NCI-H2107 (cell line): ENCODE measurements at places on chromosomes 1 and 21.
A peak's percentile ranks its signal among the peaks of the same experiment; 100 is the strongest.

DNA sequence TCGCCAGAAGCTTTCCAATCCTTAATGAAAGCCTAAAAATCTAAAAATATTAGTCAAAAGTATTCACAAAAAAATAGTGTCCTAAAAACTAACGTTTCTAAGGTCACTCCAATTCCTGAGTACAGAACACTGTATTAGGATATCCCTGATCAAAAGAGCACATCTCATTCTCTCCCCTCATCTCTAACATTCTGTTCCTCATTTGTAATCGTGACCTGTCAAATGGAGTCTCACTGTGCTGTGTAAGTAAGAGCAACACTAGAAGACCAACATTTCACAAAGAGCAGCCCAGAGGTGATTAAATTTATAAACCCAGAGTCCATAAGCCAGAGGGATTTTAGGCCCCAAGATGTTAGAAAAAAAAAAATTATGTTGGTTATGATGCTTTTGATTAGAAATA is 26.3 kb downstream of the RGS2 start:
- DNase-seq = no peak

GRCh38 chr1:222910699-222911098 is 95.9 kb downstream of the DISP1 start:
- no peak for DNase-seq

- no peak for DNase-seq
Observed at GRCh38 chr21:30257773-30258172, 25.0 kb downstream of the KRTAP24-1 start.

DNA sequence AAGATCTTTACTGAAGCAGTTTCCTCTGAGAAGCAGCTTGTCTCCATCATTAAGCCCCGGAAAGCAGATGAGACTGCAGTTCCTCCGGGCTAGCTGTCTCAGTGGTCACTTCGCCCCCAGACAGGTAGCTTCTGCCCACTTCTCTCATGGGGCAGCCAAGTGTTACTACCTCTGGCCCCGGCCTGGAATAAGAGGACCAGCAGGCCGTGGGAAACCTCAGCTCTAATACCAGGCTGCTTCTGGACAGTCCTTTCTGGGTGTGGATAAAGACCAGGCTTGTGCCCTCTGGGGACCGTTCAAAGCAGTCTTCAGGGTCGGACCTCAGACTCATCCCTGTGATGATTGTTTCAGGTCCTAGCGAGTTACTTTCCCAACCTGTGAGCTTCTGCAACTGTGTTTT is 54.8 kb downstream of the RUNX3 start:
- DNase-seq = no peak

DNA sequence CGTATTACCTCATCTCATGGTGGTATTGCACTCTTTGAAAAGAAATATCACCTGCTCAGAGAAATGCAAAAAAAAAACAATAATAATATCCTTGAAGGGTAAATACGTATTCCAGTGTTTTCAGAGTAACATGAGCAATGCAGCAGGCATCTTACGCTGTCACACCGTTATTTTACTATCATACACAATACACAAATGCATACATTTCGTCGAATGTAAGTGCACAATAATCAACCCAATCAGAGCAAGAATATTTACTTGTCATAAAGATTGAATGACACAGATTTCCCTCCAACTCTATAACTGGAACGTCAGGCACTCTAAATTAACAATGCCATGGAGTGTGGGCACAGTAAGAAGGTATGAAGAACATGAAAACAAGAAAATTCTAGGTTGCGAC is 1050.1 kb downstream of the PLA2G4A start:
- DNase-seq = peak; percentile 11

DNA sequence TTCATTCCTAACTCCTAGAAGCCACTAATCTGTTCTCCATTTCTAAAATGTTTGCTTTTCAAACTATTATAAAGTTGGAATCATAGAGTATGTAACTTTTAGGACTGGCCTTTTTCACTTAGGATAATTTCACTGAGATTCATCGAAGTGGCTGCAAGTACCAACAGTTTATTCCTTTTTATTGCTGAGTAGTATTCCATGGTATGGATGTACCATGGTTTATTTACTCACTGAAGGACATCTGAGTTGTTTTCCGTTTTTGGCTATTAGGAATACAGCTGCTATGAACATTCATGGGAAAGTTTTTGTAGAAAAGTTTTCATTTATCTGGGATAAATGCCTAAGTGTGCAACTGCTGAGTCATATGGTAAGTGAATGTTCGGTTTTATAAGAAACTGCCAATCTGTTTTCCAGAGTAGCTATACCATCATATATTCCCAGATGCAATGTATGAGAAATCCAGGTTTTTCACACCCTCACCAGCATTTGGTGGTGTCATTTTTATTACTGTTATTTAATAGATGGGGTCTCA is 66.3 kb downstream of the SLC27A3 start:
- DNase-seq = no peak

DNA sequence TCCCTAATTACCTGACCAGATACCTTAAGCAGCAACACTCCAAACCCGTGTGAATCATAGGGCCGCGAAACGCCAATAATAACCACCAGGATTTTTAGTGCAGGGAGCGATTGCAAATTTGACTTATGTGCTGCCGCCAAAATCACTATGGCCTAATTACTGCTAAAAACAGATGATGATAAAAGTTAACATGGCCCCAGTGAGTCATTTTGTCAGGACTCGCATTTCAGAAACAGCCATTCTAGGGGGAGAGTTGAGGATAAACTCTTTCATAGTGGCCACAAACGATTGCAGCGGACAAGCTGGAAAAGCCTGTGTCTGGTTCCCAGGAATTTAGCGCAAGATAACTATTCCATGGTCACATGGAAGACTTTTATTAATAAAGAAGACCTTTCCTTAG is 103.4 kb downstream of the HLX start:
- no peak for DNase-seq

DNA sequence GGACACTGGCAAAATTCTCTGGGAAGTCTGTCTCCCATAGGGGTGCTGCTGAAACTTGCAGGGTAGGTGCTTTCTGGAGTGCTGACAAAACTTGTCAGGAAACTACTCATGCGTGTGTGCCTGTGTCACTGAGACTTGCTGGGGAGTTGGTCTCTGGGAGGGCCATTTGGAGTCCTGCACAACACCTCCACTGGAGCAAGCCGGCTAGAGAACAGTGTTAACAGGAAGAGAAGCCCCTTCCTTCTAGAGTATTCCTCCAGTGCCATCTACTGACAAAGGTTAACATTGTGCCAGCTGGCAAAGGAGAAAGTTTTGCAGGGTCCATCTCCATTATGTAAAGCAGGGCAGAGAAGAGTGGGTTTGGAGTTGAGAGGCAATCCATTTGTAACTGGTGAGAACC is 30.0 kb downstream of the ZMYM4 start:
- DNase-seq = peak; percentile 20

- no peak for DNase-seq
Observed at GRCh38 chr1:230540421-230541155, 101.7 kb upstream of the COG2 start.

GRCh38 chr1:218867941-218868626 is 305.6 kb upstream of the LYPLAL1 start:
- no peak for DNase-seq

- DNase-seq = no peak
Observed at GRCh38 chr1:8938232-8938999, 7.3 kb upstream of the CA6 start.

DNA sequence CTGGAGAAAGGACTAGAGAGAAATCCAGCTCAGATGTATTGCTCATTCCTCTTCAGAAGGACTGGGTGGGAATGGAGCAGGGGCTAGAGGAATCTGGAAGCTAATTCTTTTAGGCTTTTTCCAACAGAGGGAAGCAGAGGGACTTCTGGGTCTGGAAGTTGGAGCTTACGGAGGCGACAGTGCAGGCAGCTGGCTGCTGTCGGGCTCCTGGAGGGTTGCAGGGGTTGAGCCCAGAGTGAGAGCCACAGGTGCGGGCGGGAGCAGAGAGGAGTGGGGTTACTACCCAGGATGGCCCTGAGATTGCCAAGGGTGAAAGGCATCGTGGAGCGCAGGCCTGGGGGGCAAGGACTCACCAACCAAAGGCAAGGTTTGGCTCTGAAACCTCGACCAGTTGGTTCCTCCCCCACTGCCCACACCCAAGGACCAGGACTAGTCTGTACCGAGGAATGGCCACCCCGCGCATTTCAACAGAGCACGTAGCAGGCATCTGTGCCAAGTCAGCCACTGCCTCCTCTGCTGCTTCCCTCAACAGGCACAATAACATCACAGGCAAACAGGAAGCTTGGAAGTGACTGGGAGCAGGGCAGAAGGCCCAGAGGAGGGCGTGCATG is 22.7 kb upstream of the EDN2 start:
- DNase-seq = no peak
